ENCODE measurements at places on chromosomes 6 and 20. TPM values are rescaled to one million over a fixed set of nuclear protein-coding genes. Genes with fewer than 3 reads are reported as not detected.

Gene ZSWIM3
- total RNA-seq = 5.2 TPM

Gene TAAR6
- total RNA-seq = not detected

Gene KIF25
- 0.14 TPM for total RNA-seq

Gene MUC21
- not detected for total RNA-seq

Gene NMBR
- total RNA-seq = not detected

Gene CGA
- total RNA-seq = not detected

Gene CTNNBL1
- 19.5 TPM for total RNA-seq

Gene NKX2-2
- total RNA-seq = not detected

Gene TBXT
- total RNA-seq = not detected

Gene AK9
- 5.0 TPM for total RNA-seq

Gene FAM83C
- total RNA-seq = not detected

Gene CCN6
- total RNA-seq = not detected

Gene C20orf144
- total RNA-seq = 0.14 TPM

Gene WFDC5
- not detected for total RNA-seq
